NCI-H2081 treated with DMSO at 0.1 percent for 48 hours (cell line): ENCODE measurements at places on chromosomes 11 and 22.

DNA sequence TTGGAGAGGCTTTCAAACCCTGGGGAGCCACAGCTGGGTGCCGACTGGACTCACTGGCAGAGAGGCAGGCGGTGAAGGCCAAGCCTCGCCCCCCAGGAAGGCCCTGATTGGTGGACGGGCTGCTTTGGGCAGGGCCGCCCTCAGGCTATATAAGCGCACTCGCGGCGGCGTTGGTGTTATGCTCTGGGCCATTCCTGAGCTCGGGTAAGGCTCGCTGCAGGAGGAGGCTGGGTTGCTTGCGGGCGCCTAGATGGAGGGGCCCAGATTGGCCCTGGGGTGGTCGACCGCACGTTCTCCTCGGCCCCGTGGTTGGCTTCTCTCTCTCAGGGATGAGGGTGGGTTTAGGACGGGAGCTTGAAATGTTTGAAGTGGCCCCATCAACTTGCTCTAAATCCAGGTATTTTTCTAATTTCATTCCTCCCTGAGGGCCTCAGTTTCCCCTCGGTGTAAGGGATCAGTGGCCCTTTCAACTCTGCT lies at the start of gene SPDYC:
Gene SPDYC (plus strand): TSS at position 176 of the 477 bp plus-strand sequence. CDS start 1,125 bp downstream, outside the sequence.
- no peak for DNase-seq

DNA sequence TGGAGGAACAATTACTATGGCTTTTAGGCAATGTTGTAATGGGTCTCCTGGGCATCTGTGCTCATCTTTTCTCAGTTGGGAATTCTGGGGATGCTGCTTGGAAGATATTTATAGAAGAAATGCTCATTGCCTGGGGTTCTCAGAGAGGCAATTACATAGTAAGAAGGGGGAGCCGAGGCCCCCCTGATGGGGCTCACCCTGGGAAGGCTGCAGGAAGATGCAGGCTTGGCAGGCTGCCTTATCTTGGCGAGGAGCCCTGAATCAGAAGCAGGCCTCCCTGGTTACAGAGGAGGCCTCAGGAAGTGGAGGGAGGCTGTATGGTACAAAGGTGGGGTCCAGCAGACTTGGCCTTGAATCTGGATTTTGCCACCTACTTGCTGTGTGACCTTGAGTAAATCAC lies 60.6 kb upstream of the CRYBB3 start:
- no peak for DNase-seq

DNA sequence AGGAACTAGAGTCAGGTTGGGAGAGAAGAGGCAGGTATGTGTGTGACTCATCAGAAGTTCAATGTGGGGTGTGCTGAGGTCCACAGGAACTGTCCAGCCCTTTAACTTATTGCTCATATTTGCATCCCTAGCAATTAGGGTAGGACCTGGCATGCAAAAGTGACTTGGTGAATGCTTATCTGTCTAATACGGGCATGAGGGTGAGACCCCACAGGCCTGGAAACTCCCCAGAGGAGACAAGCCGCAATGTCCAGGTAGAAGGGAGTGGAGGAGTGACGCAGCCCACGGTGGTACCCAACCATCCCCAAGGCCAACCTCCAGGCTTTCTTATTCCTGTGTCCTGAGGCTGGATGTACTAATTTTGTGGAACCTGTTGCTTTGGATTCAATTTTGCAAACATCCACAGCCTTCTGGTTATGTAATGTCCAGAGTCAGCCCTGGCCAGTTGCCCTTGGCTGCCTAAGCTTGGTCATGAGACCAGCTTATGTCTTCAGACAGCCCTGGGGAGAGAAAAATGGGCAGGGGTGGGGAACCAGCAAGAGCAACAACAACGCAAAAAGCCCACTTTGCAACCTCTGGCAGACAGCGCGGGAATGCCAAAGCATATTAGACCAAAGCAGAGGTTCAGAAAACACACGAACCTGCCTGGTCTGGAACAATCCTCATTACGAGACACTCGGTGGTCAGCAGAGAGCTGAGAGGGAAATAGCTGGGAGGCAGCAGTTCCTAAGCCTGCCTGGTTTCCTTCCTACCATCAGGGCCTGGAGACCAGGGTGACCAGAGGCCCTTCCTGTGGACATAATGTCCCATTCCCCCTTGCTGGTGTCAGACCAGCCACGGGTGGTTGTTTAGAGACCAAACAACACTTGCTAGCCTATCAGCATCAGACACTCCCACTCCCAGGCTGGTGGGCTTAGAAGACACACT lies 49.3 kb downstream of the TIMP3 start:
- DNase-seq, result no peak

GRCh38 chr22:37166675-37167066 lies 17.0 kb upstream of the IL2RB start:
- no peak for DNase-seq

DNA sequence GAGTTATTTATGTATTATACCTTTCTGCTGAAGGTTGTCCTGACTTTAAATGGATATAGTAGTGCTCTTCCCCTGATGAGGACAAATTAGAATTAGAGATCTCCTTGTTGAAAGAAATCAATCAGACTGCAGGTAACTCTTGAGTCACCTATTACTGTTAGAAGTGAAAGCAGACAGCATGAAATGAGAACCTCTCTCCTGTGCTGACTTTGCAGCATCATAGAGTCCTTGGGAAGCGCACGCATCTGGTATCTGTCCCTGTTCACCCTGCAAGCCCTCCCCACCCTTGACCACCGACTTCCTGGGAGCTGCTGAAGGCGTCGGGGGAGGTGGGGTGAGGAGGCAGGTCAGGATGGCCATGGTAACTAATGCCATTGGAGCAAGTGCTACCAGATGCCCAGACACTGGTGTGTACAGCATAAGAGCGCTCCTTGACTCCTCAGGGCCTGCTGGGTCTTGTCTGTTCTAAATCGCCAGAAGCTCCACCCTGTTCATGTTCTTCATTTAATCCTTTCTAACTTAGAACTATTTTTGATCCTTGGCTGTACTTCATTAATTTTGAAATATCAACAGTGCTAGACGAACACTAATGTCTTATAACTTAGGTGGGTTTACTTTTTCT lies 143.9 kb downstream of the WNT7B start:
- DNase-seq, result no peak

GRCh38 chr22:47351836-47352579 lies 589.6 kb downstream of the TBC1D22A start:
- DNase-seq, result no peak

DNA sequence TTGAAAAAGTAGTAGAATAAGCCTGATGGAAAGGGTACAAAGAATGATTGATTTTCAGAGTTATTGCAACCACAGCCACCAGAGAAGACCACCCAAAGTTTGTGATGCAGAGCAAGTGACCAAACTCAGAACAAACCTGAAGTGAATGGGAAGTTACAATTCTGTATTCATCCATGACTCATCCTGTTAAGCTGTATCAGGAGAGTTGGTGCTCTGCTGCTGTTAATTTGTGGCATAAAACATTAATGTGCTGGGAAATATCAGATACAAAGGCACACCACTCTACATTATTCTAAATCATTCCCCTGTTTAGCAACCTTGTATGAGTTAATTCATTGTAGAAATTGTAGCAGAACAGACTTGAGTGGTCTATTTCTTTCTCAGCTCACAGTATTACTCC lies 19.6 kb upstream of the PDGFD start:
- no peak for DNase-seq

- no peak for DNase-seq
These were observed 4.0 kb downstream of the GUCD1 start for GRCh38 chr22:24550902-24551435.

DNA sequence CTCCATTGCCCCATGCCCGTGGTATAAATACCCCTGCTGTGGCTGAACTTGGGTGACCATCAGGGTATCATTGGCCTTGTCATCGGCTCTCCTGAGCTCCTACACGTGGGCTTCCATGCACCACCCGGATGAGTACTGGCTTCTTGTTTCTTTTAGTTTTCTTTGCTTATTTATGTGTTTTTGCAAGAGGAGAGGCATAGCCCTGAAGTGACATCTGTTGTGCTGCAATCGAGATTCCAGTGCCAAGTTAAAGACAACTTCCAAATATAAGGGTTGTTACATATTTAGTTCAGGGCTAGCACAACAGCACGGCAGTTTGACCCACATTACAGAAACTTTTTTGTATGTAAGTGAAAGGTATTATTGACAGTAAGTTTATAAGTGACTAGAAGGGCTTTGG lies 1087.1 kb downstream of the TBC1D22A start:
- DNase-seq, result no peak

GRCh38 chr22:46056546-46057245 lies 79.7 kb upstream of the WNT7B start:
- no peak for DNase-seq

GRCh38 chr11:128983023-128983422 lies 40.4 kb upstream of the TP53AIP1 start:
- DNase-seq, result no peak

GRCh38 chr11:61447601-61448551 lies 18.0 kb downstream of the SDHAF2 start:
- no peak for DNase-seq

DNA sequence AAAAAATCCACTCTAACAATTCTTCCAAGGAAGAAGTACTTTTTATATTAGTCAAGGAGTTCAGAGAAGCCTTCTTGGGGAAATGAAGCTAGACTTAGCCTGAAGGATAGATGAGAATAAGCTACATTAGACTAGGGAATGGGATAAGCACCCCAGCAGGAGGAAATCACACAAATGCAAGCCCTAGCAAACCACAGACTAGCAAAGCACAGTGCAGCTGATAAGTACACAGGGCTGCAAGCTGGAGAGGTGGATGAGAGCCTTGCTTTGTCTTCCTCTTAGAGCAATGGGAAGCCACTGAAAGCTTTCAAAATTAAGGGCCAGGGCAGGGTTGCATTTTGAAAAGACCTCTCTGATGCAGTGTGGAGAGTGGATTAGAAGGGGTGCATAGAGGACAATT lies 946.2 kb downstream of the LRRC4C start:
- DNase-seq, result no peak

DNA sequence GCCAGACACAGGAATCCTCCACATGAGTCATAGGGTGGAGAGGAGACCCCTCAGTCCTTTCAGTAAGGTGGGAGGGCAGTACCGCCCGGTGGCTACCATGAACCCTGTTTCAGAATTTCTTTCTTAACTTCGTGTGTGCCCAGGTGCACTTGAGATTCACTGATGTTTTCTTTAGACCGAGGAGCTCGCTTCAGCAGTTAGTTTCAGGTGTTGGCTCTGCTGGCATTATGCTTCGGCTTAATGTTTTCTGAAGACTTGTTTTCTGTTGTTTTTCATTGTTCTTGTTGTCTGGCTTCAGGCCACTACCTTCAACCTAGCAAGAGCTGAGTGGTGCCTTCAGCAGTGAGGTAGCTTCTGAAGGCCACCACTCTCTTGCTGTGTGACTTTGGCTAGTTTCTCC lies 71.5 kb downstream of the BMAL1 start:
- no peak for DNase-seq

GRCh38 chr11:118648291-118648690 lies 31.2 kb downstream of the TREH start:
- no peak for DNase-seq

- DNase-seq, result no peak
These were observed 72.5 kb downstream of the GLYATL1 start for GRCh38 chr11:59011655-59012397.

DNA sequence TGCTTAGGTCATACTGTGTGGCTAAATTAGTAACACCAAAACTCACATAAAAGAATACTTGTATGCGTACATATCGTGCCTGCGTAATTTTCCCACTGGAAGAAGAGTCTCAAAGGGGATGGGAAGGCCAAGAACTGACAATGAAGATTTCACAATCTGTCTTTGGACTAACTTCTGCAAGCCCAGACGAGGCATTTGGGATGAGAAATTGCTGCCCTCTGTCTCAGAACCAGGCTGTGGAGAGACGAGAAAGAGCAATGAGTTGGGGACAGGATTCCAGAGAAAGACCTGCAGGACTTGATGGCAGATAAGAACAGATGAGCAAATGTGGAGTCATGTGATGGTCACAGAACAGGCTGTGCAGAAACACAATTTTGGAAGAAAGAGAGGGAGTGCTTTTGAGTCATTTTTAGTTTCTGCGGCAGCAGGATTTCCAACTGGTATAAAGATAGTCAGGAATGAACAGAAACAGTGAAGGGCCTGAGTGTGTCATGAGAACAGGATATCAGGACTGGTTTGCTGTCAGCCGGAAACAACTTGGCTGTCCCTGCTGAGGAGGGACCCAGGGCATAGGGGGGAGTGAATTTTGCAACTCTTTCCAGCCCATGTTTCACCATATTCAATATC lies 82.7 kb upstream of the CTSC start:
- DNase-seq, result no peak

DNA sequence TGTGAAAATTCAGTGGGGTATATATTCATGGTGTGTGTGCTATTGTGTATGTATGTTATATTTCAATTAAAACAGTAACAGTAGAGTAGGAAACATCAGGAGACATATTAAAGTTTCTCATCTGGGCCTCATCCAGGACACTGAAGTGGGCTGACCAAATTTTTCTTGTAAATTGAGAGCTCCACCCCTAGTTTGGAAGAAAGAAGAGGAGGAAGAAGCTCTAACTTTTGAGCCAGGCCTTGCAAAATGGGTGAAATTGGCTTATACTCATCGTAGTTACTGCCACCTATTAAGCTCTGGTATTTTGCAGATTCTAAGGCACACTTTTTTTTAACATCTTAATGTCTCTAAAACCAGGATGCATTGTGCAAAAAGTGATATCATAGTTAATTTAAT lies 33.7 kb downstream of the TSPAN18 start:
- no peak for DNase-seq

- DNase-seq, result no peak
These were observed 61.8 kb downstream of the BID start for GRCh38 chr22:17712441-17712840.

DNA sequence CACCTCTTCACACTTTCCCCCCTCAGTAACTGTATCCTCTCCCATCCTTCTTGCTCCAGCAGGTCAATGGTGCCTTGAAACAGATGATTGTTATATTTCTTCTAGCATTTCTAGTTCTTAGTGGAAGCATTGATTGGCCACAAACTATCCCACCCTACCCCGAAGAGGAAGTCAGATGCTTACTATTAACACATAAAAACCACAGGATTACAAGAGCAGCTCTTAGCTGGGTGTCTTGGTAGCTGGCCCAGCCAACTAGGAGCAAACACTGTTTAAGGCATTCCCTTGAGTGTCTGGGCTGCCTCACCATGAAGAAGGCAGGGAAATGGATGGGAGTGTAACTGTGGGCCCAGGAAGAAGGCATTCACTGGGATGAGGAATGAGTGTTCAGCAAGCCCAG lies 176.6 kb downstream of the GRIK4 start:
- DNase-seq, result no peak

- no peak for DNase-seq
These were observed 64.5 kb downstream of the CCDC73 start for GRCh38 chr11:32729976-32730375.

DNA sequence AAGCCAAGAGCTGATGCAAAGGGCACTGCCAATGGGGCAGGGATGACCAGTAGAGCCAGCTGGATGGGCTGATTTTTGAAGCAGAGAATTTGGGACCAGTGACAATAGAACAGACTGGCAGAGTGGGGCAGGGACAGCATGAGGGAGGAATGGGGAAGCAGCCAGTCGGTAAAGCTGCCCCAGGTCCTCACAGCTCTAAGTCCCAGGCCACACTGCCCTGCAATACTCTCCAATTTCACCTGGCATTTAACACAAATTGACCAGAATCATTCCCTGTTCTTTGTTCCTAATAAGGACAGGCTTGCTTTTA lies 186.9 kb downstream of the CTTN start:
- no peak for DNase-seq

GRCh38 chr11:14617241-14618027 lies 26.2 kb upstream of the PDE3B start:
- DNase-seq, result no peak

GRCh38 chr11:73622926-73623593 lies 23.3 kb upstream of the PLEKHB1 start:
- DNase-seq, result no peak
